ENCODE measurements at places on chromosomes 12 and 14.

GRCh38 chr14:79656496-79656895 is 554.8 kb downstream of the DIO2 start:
- no peak for DNase-seq

GRCh38 chr12:115708801-115709200 is 568.7 kb downstream of the MED13L start:
- no peak for DNase-seq

GRCh38 chr12:132364348-132364902 is 35.0 kb upstream of the GALNT9 start:
- no peak for DNase-seq

DNA sequence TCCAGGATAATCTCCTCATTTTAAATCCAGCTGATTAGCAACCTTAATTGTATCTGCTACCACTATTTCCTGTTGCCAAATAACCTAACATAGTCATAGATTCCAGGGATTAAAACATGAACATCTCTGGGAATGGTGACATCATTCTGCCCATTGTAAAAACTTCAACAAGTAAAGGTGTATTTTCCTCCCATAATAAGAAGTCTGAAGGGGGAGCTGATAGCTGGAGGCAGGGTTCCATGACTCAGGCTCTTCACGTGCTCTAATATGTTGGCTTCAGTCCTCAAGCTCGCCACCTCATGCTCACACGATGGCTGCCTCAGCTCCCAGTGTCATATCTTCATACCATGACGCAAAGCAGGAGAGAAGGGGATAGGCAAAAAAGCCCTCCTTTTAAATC is 172.0 kb upstream of the VASH1 start:
- DNase-seq, result no peak

DNA sequence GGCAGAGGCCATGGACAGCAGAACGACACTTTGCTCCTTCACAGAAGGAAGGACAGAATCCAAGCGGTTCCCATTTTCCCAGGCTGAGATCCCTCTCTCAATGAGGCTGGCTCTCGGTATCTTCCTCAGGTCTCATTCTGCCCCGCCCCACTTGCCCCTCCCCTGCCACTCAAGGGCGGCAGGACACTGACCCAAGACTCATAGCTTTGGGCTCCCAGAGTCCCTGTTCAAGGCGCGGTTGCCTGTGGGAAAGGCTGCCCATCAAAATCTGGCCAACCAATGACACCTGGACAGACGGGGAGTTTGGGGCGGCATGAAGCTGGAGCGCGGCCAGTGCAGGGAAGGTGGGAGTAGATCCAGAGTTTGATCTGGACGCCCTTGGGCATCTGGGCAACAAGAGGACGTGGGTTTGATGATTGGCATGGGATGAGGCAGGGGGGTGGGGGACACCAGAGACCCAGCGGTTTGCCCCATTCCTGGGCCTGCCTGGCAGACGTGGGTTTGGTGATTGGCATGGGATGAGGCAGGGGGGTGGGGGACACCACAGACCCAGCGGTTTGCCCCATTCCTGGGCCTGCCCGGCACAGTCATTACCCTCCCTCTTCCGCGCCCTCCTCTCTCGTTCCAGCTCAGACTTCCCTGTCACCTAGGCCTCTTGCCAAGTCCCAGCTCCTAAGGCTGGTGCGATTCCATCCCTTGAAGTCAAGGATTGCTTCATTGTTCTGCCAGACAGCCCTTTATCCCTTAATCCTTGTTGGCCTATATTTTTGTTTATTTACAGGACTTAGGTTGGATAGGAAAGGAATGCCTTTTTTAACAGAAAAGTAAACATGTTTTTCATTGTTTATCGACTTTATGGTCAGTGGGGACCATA is 92.1 kb downstream of the NINJ2 start:
- DNase-seq, result no peak

DNA sequence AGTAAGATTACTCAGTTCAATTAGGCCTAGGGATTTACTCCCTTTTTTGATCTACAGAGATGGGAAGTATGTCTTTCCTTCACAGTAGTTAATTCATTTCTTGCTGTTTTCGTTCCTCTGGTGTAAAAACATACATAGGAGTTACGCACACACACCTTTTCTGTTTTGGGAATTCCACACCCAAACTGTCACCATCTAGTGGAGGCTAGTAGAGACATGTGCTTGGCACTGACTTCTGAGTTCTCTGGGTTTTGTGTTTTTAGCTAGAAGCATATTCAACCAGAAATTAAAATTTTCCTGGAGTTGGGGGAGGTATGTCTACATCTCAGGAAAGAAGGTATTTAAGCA is 1.4 kb downstream of the SUSD6 start:
- DNase-seq, result no peak

- DNase-seq, result peak; percentile 27
Measured at GRCh38 chr12:10153271-10154144, 18.4 kb downstream of the OLR1 start.

DNA sequence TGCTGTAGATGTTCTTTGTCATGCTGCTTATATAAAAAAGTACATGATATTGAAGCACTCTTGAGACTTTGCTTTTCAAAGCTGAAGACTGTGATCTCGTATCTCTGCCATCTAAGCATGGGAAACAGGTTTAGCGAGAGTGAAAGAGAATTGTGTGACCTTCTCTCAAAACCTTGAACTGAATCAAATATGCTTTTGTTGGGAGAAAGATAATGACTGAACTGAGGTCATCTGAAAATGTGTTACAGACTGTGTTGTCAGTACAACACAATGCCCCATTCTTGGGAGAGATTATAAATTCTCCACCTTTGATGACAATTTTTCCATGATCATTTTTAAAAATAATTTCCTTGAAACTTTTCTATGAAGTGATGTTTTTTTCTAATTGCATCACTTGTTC is 272.1 kb upstream of the SEL1L start:
- DNase-seq, result no peak

GRCh38 chr12:112126000-112126438 is 659 bp downstream of the TRAFD1 start:
- no peak for DNase-seq

DNA sequence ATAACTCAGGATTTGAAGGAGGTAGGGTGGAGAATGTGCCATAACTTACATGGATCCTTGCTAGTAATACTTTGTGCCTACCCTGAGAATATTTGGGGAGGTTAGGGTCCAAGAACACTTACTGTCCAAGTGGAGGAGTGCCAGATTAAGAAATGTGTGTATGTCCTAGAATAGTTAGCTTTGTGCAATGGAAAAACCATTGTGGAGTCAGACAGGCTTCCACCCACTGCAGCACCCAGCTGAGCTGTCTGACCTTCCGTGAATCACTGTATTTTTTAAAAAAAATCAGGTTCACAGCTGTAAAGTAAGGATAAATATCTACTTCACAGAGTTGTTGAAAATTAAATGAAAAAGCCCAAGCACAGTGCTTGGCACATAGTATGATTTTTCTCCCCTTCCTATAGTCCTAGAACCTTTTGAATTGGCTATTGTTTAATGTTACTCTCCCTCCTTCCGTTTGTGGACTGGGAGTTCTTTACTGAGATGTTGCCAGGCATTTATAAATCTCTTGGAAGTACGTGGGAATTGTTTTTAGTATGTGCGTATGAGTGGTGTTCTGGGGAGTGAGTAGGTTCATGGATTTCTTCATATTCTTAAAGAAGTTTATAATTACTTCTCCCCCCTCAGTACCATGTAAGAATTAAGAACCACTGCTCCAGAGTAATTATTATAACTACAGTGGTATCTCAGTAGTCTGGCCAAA is 9.2 kb downstream of the RAB21 start:
- DNase-seq, result no peak

DNA sequence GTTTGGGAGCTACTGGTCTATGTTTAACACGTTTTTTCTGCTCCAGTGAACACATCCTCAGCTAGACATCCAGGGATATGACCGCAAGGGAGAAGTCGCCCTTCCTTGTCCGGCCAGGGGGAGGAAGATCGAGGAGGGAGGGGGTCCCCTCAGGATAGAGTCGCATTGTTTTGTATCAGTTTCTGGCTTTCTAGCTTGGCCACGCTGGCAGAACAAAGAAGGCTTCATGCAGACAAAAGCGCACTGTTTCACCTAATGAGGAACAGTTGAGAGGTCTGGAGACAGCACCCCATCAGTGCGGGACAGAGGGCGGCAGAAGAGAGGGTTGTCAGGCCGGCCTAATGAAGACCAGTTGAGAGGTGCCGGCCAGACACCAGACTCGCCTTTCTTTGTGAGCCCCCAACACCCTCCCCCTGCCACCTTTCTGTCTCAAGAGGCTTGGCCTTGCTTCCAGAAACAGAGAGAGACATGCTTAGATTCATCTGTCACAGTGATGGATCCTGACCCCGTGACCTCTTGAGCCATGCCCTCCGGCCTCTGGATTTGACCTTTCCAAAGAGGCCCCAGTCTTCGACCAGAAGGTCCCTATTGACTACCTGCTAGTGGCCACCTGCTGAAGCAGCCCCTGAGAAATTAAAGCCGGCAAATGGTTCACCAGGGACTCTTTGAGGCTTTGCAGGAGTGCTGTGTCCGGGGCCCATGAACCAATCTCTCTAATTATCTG is 254.7 kb upstream of the TBX3 start:
- DNase-seq, result no peak

DNA sequence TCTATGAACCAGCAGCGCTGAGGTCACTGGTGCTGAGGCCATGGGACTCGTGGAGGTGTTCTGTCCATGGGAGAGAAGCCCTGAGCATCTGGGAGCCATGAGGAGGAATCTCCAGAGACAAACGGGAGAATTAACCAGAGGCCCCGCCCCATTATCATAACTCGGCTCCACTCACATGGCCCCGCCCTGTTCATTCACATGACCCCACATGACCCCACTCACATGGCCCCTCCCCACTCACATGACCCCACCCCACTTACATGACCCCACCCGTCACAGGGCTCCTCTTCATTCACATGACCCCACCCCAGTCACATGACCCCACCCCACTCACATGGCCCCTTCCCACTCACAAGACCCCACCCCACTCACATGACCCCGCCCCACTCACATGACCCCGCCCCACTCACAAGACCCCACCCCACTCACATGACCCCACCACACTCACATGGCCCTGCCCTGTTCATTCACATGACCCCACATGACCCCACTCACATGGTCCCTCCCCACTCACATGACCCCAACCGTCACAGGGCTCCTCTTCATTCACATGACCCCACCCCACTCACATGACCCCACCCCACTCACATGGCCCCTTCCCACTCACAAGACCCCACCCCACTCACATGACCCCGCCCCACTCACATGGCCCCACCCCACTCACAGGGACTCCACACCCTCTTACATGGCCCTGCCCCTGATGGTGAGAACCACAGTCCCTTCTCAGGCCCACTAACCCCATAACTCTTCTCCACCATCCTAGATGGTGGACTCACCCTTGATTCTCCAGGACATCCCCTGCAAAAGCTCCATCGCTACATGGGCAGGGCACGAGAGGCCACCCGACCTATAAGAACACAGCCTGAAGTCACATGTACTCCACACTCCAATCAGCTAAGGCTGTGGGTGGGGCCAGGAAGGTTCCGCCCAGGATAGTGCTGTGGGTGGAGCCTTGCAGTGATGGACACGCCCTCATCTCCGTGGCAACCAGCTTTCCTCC is 151.1 kb upstream of the SFSWAP start:
- DNase-seq, result no peak

- DNase-seq, result no peak
Measured at GRCh38 chr12:51246254-51246853, 7.7 kb downstream of the DAZAP2 start.

DNA sequence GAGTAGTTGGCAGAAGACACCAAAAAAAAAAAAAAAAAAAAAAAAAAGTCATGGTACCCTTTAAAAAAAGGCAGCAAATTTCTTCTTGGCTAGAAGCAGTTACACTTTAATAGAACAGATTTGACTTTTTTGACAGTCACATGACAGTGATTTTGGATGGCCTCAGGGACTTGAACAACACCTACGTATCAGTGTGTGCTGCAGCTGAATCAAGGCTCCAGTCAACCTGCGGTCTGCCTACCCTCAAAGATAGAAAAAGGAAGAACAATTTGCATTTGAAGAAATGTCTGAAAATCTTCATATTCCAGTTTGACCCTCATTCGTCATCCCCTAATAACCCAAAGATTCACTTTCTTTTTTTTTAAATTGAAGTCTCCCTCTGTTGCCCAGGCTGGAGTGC is 53.9 kb downstream of the MDM2 start:
- no peak for DNase-seq

DNA sequence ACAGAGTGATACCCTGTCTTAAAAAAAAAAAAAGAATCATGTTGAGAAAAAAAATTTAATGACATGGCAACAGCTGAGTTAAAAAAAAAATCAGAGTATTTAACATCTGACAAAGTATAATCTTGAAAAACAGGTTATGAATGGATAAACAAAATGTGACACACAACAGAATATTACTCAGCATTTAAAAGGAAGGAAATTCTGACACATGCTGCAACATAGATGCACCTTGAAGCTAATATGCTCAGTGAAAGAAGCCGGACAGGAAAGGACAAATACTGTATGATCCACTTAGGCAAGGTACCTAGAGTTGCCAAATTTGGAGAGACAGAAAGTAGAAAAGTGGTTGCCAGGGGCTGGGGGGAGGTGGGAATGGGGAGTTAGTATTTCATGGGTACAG is 19.4 kb upstream of the EIF2B2 start:
- no peak for DNase-seq

GRCh38 chr12:76024942-76025600 is 6.5 kb downstream of the PHLDA1 start:
- DNase-seq, result no peak

- DNase-seq, result no peak
Measured at GRCh38 chr12:77996670-77997069, 166.0 kb downstream of the NAV3 start.

All from NCI-H2107 (cell line).